ENCODE measurements at places on chromosomes 1 and 21. TPM values are rescaled to one million over a fixed set of nuclear protein-coding genes. Genes with fewer than 3 reads are reported as not detected.
A peak's percentile ranks its signal among the peaks of the same experiment; 100 is the strongest.

The AKNAD1 gene
- total RNA-seq: not detected

The MAP3K7CL gene
- 10.1 TPM for total RNA-seq

The IL22RA1 gene
- total RNA-seq: 0.10 TPM

The TMEM51 gene
- total RNA-seq: 0.30 TPM

The DRAXIN gene
- 0.41 TPM for total RNA-seq

The ELAVL4 gene
- not detected for total RNA-seq

GRCh38 chr1:224212618-224213061, 29.6 kb downstream of the DEGS1 start:
- no peaks in the 10 kb centered on the region for H3K36me3 ChIP-seq
- H3K4me1 ChIP-seq: no peaks in the 10 kb centered on the region
- no peak for DNase-seq
- H3K4me3 ChIP-seq: no peak overlapping the region
- H3K27me3 ChIP-seq: no peaks in the 10 kb centered on the region
- no peak overlapping the region for H3K27ac ChIP-seq

DNA sequence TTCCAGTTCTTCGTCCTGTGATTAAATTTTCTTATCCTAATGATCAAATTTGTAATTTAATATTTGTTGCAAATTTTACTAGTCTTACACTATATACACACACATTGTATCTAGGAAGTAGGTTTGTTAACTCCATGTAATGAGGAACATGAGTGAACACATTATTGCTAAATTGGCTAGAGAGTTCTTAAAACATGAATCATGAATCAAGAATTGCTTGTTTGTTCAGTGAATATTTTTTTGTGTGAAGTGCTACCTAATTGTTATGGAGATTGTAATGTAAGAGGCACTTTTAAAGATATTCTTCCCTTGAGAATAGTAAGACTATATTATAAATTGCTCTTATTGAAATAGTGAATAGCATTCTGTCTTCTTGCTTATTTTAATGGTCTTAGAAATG, 4.6 kb downstream of the GPSM2 start:
- H3K4me3 ChIP-seq: no peak overlapping the region
- H3K36me3 ChIP-seq: no peaks in the 10 kb centered on the region
- H3K4me1 ChIP-seq: peaks cover 7% of the 10 kb centered on the region

DNA sequence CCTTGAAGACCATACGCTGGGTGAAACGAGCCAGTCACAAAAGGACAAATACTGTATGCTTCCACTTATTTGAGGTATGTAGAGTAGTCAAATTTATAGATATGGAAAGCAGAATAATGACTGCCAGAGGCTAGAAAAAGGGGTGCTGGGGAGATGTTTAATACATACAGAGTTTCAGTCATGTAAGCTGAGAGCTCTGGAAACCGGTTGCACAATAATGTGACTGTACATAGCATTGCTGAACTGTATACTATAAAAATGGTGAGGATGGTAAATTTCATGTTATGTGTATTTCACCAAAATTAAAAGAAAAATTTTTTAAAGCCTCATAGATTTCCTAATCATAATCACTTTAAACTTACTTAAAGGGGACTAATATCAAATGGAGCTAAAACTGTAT, 110.8 kb downstream of the ZZZ3 start:
- H3K4me3 ChIP-seq: no peak overlapping the region
- H3K36me3 ChIP-seq: peaks cover 68% of the 10 kb centered on the region
- DNase-seq: no peak

- H3K27ac ChIP-seq: peak overlapping the region; percentile 98
- no peaks in the 10 kb centered on the region for H3K27me3 ChIP-seq
- DNase-seq: no peak
These were observed 765 bp upstream of the HIPK1 start for GRCh38 chr1:113928187-113928930.

DNA sequence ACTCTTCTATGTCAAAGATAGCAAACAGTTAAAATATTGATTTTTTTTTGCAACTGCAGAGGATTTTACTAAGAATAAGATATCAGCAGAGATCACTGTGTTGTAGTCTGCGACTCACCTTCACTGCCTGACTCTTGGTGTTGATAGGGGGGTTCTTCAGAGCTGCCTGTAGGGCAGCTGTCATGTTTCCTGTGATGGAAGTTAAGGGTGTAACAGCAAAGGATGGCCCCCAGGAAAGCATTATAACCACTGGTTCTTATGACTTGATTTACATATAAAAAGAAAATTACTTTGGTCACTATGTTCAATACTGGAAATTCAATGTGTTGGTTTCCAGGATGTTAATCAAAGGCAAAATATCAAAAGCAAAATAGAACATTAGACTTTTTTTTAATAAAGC, 2.6 kb downstream of the ARPC5 start:
- DNase-seq: no peak
- H3K4me3 ChIP-seq: no peak overlapping the region
- peaks cover 34% of the 10 kb centered on the region for H3K4me1 ChIP-seq
- no peaks in the 10 kb centered on the region for H3K27me3 ChIP-seq

DNA sequence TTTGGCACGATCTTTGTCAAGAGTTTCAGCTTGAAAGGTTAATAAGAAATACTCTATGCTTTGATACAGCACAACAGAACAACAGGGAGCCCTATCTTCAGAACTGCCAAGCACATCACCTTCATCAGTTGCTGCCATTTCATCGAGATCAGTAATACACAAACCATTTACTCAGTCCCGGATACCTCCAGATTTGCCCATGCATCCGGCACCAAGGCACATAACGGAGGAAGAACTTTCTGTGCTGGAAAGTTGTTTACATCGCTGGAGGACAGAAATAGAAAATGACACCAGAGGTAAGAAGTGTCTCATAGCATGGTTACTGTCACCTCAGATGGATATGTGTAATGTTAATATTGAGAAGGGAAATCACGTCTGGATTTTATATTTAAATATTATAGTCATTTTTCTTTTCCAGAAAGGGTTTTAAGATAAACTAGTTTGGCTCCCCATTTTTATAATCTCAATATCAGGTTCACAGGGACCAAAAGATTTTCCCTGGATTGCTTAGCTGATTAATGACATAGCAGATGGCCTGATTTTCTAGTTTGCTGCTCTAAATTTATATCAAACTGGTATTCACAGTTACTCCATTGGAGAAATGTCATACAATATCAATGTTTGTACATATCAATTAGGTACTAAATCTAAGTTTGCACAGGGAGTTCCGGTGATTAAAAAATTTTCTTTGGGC, 97.3 kb downstream of the USP25 start:
- peaks cover 41% of the 10 kb centered on the region for H3K36me3 ChIP-seq
- H3K4me3 ChIP-seq: no peak overlapping the region
- H3K4me1 ChIP-seq: no peaks in the 10 kb centered on the region
- no peak for DNase-seq
- no peaks in the 10 kb centered on the region for H3K27me3 ChIP-seq
- H3K27ac ChIP-seq: no peak overlapping the region

DNA sequence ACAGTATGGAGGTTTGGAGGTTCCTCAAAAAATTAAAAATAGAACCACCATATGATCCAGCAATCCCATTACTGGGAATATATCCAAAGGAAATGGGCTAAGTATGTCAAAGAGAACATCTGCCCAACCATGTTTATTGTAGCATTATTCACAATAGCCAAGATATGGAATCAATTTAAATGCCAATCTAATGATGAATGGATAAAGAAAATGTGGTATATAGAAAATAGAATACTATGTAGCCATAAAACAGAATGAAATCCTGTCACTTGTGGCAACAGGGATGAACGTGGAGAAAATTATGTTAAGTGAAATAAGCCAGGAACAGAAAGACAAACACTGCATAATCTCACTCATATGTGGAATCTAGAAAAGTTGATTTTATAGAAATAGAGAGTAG, 201.7 kb upstream of the AJAP1 start:
- no peak for DNase-seq
- no peaks in the 10 kb centered on the region for H3K4me1 ChIP-seq
- H3K27ac ChIP-seq: no peak overlapping the region
- no peaks in the 10 kb centered on the region for H3K36me3 ChIP-seq
- no peak overlapping the region for H3K4me3 ChIP-seq

- no peaks in the 10 kb centered on the region for H3K27me3 ChIP-seq
- H3K27ac ChIP-seq: no peak overlapping the region
- no peaks in the 10 kb centered on the region for H3K4me1 ChIP-seq
- H3K4me3 ChIP-seq: no peak overlapping the region
These were observed 42.7 kb upstream of the SLC30A1 start for GRCh38 chr1:211621447-211622198.

DNA sequence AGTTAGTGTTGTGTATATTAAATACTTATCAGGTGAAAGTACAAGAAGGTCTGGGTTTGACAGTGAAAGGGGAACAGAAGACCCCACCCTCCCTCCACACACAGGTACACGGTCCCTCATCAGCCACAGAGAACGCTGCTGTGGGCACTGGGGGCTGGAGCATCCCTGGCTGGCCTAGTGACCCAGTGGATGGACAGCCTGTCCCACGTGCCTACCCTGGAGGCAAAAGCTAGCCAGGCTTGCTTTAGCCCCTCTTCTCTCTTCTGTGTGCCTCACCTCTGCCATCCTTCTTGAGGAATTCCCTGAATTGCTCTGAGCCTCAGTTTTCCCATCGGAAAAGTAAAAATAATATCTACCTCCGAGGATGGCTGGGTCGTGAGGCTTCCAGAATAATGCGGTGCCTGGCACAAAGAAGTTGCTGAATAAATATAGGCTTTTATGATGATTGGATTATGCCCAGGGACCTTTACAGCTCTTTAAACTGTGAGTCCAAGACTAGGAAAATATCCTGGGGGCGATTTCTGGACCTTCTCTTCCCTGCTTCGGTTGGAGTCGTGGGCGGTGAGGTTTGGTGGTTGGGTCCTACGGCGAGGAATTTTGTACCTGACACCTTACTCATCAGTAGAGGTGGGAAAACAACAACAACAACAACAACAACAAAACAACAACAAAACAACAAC, 918 bp downstream of the IFNLR1 start:
- peaks cover 68% of the 10 kb centered on the region for H3K4me1 ChIP-seq
- H3K36me3 ChIP-seq: peaks cover 7% of the 10 kb centered on the region
- H3K4me3 ChIP-seq: peak overlapping the region; percentile 75

DNA sequence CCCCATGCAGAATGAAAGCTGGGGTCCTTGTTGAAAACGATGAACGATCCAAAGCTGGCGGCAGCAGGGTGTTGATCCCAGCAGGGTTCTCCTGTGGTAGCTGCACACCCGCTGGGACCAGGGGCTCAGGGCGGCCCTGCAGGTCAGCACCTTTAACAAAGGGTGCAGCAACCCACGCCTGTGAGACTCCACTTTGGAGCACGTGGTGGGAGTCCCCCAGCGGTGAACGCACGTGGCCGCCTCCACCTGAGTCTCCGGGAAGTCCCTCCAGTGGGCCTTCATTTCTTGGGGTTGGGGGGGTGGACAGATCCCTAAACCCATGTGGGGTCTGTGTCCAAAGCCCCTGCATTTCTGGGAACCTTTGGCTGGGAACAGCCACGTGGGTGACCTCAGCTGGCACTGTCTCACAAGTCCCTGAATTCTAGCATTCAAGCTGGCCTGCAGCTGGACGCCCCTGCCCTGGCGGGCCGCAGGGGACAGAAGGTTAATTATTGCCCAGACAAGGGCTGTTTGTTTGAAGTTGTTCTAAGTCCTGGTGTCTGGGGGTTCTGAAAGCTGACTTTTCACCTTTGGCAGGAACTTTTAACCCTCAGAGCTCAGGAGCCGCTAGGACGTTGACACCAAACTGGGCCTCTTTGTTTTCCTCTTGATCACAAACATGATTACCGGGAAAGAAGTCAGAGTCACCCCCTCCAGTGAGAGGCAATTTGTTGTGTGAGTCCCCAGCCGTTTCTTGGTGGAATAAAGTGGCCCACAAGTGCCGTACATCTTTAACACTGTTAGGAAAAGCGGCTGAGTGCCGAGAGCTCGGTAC, 64.5 kb downstream of the COL18A1 start:
- H3K27me3 ChIP-seq: no peaks in the 10 kb centered on the region
- no peak overlapping the region for H3K4me3 ChIP-seq
- H3K4me1 ChIP-seq: peaks cover 3% of the 10 kb centered on the region
- no peak overlapping the region for H3K27ac ChIP-seq
- H3K36me3 ChIP-seq: no peaks in the 10 kb centered on the region
- DNase-seq: no peak

GRCh38 chr21:30168086-30168485, 1.5 kb upstream of the CLDN17 start:
- DNase-seq: no peak
- no peaks in the 10 kb centered on the region for H3K4me1 ChIP-seq
- no peak overlapping the region for H3K4me3 ChIP-seq
- H3K36me3 ChIP-seq: no peaks in the 10 kb centered on the region
- H3K27me3 ChIP-seq: no peaks in the 10 kb centered on the region
- no peak overlapping the region for H3K27ac ChIP-seq

DNA sequence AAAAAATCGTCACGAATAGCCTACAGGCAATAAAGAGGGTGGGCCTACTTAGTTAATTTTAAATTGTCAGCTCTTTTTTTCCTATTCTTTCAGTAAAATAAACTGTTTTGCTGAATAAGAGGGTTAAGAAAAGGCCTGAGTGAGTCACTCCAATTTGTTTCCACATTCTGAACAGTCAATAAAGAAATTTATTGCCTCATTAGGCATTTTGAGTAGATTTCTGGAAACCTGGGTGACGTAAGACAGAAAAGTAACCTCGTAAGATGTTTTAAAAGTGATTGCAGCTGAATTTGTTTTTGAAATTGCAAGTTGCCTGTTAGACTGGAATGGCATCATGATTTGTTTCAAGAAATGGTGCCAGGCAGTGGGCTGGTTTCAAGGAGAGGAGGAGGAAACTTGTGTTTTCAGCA, 439.3 kb downstream of the USP25 start:
- no peaks in the 10 kb centered on the region for H3K4me1 ChIP-seq
- H3K4me3 ChIP-seq: no peak overlapping the region
- DNase-seq: no peak
- no peaks in the 10 kb centered on the region for H3K36me3 ChIP-seq

DNA sequence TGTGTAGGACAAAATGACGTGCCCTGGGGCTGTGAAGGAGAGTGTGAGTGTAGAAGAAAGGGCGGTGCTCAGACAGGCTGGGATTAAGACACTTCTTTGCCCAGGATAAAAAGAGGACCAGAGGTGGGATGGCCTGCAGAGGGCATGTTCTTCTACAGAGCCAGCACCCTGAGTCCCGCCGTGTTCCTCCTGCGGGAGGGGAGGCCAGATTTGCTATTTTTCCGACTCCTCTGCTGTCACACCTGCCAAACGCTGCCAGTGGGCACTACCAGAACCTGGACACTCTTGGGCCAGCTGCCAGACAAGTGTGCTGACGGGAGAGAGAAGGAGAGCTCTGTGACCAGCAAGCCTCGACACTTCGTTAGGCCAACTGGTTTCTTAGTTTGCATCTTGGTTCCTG, 206.4 kb downstream of the PLD5 start:
- H3K36me3 ChIP-seq: no peaks in the 10 kb centered on the region
- no peak for DNase-seq
- no peaks in the 10 kb centered on the region for H3K27me3 ChIP-seq

GRCh38 chr1:237789619-237790018, 101.1 kb downstream of the ZP4 start:
- H3K27ac ChIP-seq: no peak overlapping the region
- no peaks in the 10 kb centered on the region for H3K27me3 ChIP-seq
- no peak overlapping the region for H3K4me3 ChIP-seq

GRCh38 chr1:197954718-197955418, 37.7 kb downstream of the LHX9 start:
- no peaks in the 10 kb centered on the region for H3K4me1 ChIP-seq
- H3K27me3 ChIP-seq: no peaks in the 10 kb centered on the region
- DNase-seq: no peak
- no peak overlapping the region for H3K27ac ChIP-seq
- no peak overlapping the region for H3K4me3 ChIP-seq
